Panc1 (cell line): ENCODE measurements at places on chromosomes 7 and 10. TPM values are rescaled to one million over a fixed set of nuclear protein-coding genes. Genes with fewer than 3 reads are reported as not detected.

- peaks cover 7% of the 10 kb centered on the region; the same call in 1 of the 2 replicates for H3K27me3 ChIP-seq
- no peak overlapping the region for H3K4me3 ChIP-seq
Measured at GRCh38 chr10:75928231-75928630, 496.8 kb downstream of the LRMDA start.

DNA sequence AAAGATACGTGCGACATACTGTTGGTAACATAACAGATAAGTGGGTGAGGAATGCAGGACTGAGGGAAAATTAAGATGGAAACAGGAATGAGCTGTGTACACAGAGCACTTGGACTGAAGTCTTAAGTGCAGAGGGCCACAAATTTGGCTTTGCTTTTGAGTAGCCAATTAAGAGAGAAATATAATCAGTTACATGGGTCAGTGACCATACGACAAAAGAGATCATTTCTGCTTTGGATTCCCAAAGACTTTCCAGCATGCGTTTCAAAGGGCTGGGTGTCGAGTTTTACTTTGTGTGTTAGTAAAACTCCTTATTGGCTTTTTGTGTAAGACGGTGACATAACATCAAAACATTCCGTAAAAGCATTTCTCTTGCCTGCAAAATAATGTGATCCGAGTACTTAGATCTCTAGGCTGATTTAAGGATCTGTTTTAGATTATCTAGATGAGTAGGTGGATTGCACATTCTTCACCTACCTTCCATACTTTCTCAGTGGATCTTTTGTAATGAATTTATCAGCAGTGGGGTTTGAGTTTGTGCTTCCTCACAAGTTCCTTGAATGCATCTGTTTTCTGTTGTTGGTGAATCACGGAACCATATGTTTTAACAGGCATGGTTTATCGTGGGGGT lies 7.5 kb downstream of the RABGEF1 start:
- peaks cover 6% of the 10 kb centered on the region; the same call in 1 of the 2 replicates for H3K4me1 ChIP-seq
- H3K4me3 ChIP-seq, result no peak overlapping the region
- H3K27ac ChIP-seq, result no peak overlapping the region
- H3K27me3 ChIP-seq, result no peaks in the 10 kb centered on the region

DNA sequence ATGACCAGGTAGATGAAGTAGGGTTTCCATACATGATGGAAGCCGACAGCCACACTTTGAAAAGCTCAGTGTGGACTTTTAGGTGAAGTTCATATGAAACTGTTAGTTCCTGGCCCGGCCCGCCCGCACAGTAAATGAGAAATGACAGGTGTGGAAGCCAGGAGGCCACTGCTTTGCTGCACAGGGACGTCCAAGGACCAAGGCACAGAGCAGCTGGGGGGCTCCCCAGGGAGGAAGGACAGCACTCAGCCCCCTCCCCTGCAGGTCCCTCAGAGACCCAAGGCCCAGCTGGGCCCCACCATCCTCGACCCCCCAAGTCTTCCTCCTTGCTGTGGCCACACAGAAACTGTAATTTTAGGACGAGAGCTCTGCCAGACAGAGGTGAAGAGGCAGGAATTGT lies 219.2 kb downstream of the PTPRN2 start:
- H3K4me3 ChIP-seq, result no peak overlapping the region
- H3K27ac ChIP-seq, result no peak overlapping the region
- no peaks in the 10 kb centered on the region; the same call in 1 of the 2 replicates for H3K4me1 ChIP-seq
- H3K27me3 ChIP-seq, result peaks cover 5% of the 10 kb centered on the region; the same call in 1 of the 2 replicates
- H3K36me3 ChIP-seq, result no peaks in the 10 kb centered on the region

DNA sequence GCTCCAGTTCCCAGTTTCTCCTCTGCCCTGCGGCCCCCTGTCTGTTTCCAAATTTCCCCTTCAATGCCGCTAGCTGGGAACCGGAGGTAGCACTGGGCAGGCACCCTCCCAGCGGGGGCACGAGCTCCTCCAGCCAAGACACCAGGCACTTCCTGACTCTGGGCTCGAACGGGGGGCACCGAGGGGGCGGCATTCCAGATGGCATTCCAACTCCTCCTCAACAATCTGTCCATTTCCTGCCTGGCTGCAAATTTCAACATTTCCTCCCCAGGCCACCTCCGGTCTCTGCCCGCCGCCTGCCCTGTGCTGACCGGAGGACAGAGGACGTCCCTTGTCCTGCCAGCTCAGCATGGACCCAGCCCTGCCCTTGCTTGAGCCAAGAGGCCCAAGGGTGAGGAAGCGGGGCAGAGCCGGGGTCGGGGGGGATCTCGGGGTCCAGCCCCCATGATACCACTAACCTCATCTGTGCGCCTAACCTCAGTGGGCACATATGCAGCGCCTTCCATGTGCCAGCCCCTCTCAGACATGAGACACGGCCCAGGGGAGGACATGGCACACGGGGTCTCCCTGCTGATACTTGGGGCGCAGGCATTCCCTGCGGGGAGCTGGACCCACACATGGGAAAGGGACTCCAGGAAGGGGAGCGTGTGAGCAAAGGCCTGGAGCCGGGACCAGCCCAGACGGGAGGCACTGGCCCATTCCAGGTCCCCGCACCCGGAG lies 58.0 kb downstream of the PDGFA start:
- no peaks in the 10 kb centered on the region; the same call in none of the 2 replicates for H3K4me1 ChIP-seq
- H3K36me3 ChIP-seq, result no peaks in the 10 kb centered on the region
- DNase-seq, result no peak
- no peak overlapping the region for H3K4me3 ChIP-seq
- H3K27me3 ChIP-seq, result no peaks in the 10 kb centered on the region

GRCh38 chr7:133936074-133936473 lies 191.1 kb upstream of the LRGUK start:
- H3K4me1 ChIP-seq, result no peaks in the 10 kb centered on the region
- H3K27ac ChIP-seq, result no peak overlapping the region
- no peaks in the 10 kb centered on the region for H3K27me3 ChIP-seq
- H3K36me3 ChIP-seq, result no peaks in the 10 kb centered on the region
- DNase-seq, result no peak

GRCh38 chr10:45433716-45434469 lies 59.9 kb downstream of the ALOX5 start:
- H3K4me3 ChIP-seq, result no peak overlapping the region
- DNase-seq, result no peak
- H3K27ac ChIP-seq, result no peak overlapping the region
- no peaks in the 10 kb centered on the region for H3K4me1 ChIP-seq
- peaks cover 8% of the 10 kb centered on the region for H3K27me3 ChIP-seq
- H3K36me3 ChIP-seq, result no peaks in the 10 kb centered on the region

- no peak overlapping the region for H3K4me3 ChIP-seq
- no peak for DNase-seq
- no peaks in the 10 kb centered on the region; the same call in 1 of the 2 replicates for H3K27me3 ChIP-seq
Measured at GRCh38 chr10:44466236-44466635, 81.3 kb upstream of the CXCL12 start.

DNA sequence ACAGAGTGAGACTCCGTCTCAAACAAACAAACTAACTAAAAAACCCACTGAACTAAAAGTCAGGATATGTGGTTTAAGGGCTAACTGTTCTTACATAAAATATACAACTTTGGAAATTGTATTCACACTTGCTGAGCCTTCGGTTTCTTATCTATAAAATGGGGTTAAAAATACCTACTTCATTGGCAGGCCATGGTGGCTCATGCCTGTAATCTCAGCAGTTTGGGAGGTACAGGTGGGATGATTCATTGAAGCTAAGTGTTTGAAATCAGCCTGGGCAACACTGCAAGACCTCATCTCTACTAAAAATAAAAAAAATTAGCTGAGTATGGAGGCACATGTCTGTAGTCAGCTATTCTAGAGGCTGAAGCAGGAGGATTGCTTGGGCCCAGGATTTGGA lies 115.4 kb upstream of the KLF6 start:
- H3K4me1 ChIP-seq, result peaks cover 30% of the 10 kb centered on the region
- DNase-seq, result no peak
- peak overlapping the region; percentile 99 for H3K27ac ChIP-seq
- no peak overlapping the region for H3K4me3 ChIP-seq

GRCh38 chr10:129042776-129043595 lies 424.1 kb upstream of the MGMT start:
- no peaks in the 10 kb centered on the region for H3K36me3 ChIP-seq
- H3K27ac ChIP-seq, result no peak overlapping the region
- DNase-seq, result no peak
- H3K4me1 ChIP-seq, result no peaks in the 10 kb centered on the region
- no peak overlapping the region for H3K4me3 ChIP-seq
- H3K27me3 ChIP-seq, result peaks cover 8% of the 10 kb centered on the region; the same call in 1 of the 2 replicates

DNA sequence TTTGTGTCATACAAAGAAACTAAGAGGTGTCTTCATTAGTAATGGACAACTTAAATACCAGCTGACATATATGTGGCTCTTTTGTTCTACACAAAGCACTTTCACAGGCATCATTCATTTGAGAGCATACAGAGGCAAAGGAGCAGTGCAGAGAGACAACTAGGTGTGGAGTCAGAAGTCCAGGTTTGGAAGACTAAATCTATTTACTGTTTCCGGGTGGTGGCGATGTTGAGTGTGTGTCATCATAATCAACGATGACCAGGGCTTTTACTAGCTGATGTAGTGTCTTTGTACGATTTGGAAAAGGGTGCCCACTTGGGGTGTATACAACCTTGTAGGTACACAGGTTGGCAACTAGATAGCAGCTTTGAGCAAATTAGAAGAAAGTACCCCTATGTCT lies 195.5 kb upstream of the CCDC6 start:
- H3K36me3 ChIP-seq, result no peaks in the 10 kb centered on the region
- H3K27me3 ChIP-seq, result no peaks in the 10 kb centered on the region; the same call in 1 of the 2 replicates
- no peaks in the 10 kb centered on the region for H3K4me1 ChIP-seq
- no peak overlapping the region for H3K27ac ChIP-seq
- H3K4me3 ChIP-seq, result no peak overlapping the region

GRCh38 chr10:1735562-1735961 lies 1.8 kb downstream of the ADARB2 start:
- no peak for DNase-seq
- H3K36me3 ChIP-seq, result no peaks in the 10 kb centered on the region
- no peaks in the 10 kb centered on the region for H3K4me1 ChIP-seq
- peaks cover 7% of the 10 kb centered on the region for H3K27me3 ChIP-seq
- no peak overlapping the region for H3K27ac ChIP-seq

DNA sequence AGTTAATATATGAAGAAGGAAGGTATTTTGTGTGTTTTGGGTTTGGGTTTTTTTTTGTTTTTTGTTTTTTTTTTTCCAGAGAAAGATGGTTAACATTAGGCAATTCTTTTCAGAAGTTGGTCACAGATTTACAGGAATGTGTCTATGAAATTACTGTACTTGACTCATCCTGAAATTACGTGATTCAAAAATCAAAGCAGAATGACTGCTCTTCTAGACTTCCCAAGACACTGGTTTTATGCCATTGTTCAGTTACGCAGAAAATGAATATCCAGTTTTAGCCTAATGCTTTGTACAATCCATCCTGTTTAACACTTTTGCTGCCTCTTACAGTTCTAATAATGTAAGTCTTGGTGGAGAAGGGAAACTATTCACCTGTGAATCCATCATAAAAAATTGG lies 39.7 kb upstream of the CELF2 start:
- no peak for DNase-seq
- no peaks in the 10 kb centered on the region for H3K36me3 ChIP-seq
- no peak overlapping the region for H3K4me3 ChIP-seq
- H3K4me1 ChIP-seq, result no peaks in the 10 kb centered on the region
- no peaks in the 10 kb centered on the region for H3K27me3 ChIP-seq

DNA sequence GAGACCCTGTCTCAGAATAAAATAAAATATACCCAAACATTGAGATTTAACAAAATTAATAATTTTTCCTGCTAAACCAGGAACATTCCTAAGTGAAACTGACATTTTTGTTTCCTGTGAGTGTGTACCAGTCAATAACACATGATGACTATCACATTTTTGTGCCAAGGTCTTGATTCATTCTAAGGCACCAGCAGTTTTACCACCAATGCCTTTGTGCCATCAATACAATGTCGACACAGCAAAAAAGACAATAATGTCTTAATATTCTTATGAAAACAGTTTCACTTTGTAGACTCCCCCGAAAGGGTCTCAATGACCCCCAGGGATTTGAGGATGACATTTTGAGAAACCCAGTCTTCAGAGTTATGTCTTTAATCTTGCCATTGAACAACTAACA lies 7.2 kb upstream of the CADPS2 start:
- DNase-seq, result no peak
- no peaks in the 10 kb centered on the region for H3K36me3 ChIP-seq
- H3K4me3 ChIP-seq, result no peak overlapping the region
- no peaks in the 10 kb centered on the region for H3K4me1 ChIP-seq
- no peaks in the 10 kb centered on the region; the same call in 1 of the 2 replicates for H3K27me3 ChIP-seq

- no peak for DNase-seq
- no peak overlapping the region for H3K4me3 ChIP-seq
- no peaks in the 10 kb centered on the region for H3K4me1 ChIP-seq
- no peaks in the 10 kb centered on the region for H3K27me3 ChIP-seq
- no peaks in the 10 kb centered on the region for H3K36me3 ChIP-seq
- no peak overlapping the region for H3K27ac ChIP-seq
Measured at GRCh38 chr7:139183878-139184338, 47.1 kb upstream of the UBN2 start.

DNA sequence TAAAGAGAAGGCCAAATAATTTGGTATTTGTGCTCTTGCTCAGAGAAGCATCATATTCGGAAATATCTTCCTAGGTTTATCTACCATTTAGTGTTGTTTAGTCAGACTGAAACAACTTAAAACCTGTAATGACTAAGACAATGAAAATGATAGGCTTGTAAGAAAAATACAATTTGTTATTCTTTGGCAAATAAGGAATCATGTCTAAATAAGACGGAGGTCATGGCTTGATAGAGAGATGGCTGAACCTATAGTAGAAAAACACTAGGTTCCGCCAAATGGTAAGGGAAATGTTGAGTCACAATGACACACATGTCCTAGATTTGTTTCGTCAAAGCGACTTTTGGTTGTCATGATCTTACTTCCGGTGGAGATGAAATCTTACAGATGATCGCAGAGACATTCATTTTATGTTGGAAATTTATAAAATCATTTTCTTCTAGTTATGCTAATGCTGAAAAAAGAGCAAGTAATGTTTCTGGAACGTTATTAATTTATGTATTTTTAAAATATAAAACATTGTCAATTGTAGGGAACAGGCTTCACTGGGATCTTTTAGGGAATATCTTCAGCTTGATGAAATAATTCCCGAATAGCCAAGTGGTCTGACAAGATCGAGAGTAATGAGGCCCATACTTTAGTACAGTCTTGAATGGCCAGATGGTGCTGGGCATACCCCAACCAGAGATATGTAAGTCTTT lies 1.0 kb downstream of the SRGN start:
- H3K4me3 ChIP-seq, result no peak overlapping the region
- no peaks in the 10 kb centered on the region for H3K27me3 ChIP-seq
- H3K36me3 ChIP-seq, result no peaks in the 10 kb centered on the region
- H3K27ac ChIP-seq, result no peak overlapping the region
- H3K4me1 ChIP-seq, result peaks cover 2% of the 10 kb centered on the region
- no peak for DNase-seq

DNA sequence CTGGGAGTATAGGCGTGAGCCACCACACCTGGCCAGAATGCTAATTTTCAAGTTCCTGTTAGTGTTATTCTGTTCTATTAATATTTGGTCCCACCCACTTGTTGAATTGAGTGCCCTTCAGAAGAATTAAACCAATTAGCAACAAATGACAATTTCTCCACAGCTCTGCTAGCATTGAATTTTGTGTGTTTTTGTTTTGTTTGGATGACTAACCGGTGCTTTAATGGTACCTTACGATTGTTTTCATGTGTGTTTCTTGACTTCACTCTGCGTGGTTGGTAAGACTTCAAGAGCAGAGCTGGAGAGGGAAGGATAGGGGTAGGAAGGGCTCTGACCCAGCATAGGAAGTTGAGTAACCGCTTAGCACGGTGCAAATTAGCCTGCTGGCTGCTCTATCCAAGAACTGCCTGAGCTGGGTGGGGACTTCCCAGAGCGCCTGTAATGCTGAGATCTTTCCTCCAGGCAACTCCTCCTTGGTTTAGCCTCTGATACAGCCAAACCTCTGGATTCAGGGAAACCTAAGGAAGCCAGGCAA lies 4.6 kb downstream of the ARPC1B start:
- no peaks in the 10 kb centered on the region for H3K27me3 ChIP-seq
- peak overlapping the region; percentile 79 for H3K27ac ChIP-seq
- peak overlapping the region; percentile 24; the same call in 1 of the 2 replicates for H3K4me3 ChIP-seq
- no peak for DNase-seq
- peaks cover 38% of the 10 kb centered on the region for H3K4me1 ChIP-seq

Gene INHBA
- total RNA-seq, result 0.28 TPM

Gene EVX1
- total RNA-seq, result 0.10 TPM

Gene HTR7
- 0.33 TPM for total RNA-seq

Gene SSC4D
- 1.6 TPM for total RNA-seq
